RWPE2 (cell line): ENCODE measurements at places on chromosomes 11 and 22.
A peak's percentile ranks its signal among the peaks of the same experiment; 100 is the strongest.

- no peak for DNase-seq
These were observed 2.1 kb upstream of the PLXNB2 start for GRCh38 chr22:50309601-50309991.

- DNase-seq, result no peak
These were observed 13.2 kb downstream of the SLC43A3 start for GRCh38 chr11:57413681-57414080.

DNA sequence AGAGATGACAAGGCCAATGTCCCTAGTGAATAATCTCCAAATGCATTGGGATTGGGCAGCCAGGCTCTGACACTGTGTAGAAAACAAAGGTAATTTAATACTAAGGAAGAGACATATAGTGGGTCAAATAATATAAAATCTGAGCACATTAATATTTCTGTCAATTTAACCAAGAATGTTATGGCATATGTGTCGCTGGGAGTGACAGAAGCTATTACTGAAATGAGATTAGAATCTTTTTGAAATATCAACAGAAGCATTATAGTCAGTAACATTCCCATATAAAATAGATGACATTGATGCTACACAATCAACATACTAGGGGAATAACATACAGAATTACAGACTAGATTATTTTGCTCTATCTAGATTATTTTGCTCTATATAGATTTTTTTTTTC lies 114.0 kb downstream of the BLID start:
- DNase-seq, result no peak

DNA sequence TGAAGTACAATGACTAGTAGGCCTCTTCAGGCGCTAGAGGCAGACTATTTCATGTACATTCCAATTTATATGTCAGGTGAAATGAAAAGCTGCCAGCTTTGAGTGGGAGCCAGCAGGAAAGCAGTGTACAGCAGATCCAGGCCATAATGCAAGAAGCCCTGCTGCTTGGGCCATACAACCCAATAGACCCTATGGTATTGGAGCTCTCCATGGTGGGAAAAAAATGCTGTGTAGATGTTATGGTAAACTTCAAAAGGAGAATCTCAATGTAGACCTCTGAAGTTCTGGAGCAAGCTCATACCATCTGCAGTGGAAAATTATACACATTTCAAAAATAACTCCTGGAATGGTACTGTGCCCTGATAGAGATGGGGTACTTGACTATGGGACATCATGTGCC lies 71.5 kb upstream of the CD82 start:
- no peak for DNase-seq

GRCh38 chr11:1628506-1629325 lies 859 bp upstream of the KRTAP5-5 start:
- DNase-seq, result peak; percentile 38

GRCh38 chr11:13963949-13964770 lies 1.6 kb downstream of the SPON1 start:
- DNase-seq, result no peak
